Activated B cell treated with CpG ODN at 0.5 μM for 24 hours (primary cell): ENCODE measurements at places on chromosomes 2 and 18. TPM values are rescaled to one million over a fixed set of nuclear protein-coding genes. Genes with fewer than 3 reads are reported as not detected.

The LHCGR gene
- not detected in 2 replicates for total RNA-seq

GRCh38 chr2:204108330-204108751 lies 171.8 kb downstream of the ICOS start:
- DNase-seq = no peak

GRCh38 chr18:36160959-36161371 lies 26.3 kb upstream of the MOCOS start:
- DNase-seq = no peak

DNA sequence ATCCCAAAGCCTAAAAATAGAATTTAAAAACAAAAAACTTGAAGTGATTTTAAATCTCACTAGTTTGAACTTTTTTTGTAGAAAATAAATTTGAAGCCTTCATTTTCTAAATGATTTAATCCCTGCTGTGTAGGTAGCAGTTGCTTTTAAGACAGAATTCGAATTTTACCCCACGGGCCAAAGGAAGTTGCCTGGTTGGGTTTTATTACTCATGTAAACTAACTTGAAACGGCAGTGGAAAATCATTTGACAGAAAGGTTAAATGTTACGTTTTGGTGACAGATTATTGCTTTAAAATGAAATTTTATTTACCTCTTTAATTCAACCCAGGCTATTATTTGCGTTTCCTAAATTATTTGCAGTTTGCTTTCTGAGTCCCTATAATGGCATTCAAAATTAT lies 2.0 kb downstream of the MAPRE2 start:
- DNase-seq = no peak

GRCh38 chr2:196256585-196256984 lies 85.2 kb upstream of the STK17B start:
- no peak for DNase-seq

- DNase-seq = no peak
Observed at GRCh38 chr2:1632002-1632348, 112.3 kb downstream of the PXDN start.

The GCC2 gene
- 44.0 and 53.8 TPM in 2 replicates for total RNA-seq

The FOXI3 gene
- not detected in 2 replicates for total RNA-seq

- DNase-seq = no peak
Observed at GRCh38 chr2:199606193-199606780, 148.5 kb upstream of the SATB2 start.

The C2orf81 gene
- 3.9 and 5.5 TPM in 2 replicates for total RNA-seq

DNA sequence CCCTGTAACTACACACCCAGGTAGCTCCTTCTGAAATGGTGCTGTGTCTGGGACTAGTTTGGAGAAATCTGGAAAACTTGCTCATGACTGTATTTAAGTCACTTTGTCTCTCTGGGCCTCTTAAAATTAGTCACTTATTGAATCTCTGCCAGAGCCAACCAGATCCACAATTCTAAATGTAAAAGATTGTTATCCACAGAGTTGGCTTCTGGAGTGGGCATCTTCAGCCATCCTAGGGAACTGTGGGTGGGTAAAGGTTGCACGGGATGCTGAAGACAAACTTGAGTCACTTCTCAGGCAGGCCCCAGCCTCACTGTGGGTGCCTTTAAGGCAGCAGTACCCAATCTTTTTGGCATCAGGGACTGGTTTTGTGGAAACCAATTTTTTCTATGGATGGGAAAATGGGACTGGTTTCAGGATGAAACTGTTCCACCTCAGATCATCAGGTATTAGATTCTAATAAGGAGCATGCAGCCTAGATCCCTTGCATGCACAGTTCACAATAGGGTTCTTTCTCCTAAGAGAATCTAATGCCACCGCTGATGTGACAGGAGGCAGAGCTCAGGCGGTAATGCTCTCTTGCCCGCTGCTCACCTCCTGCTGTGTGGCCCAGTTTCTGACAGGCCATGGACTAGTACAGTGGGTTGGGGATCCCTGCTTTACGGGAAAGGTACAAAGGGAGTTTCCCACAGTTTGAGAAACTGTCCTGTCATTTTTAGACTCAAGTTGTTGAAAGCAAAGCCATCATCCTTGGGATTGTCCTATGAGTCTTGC lies 98.3 kb upstream of the SPRED2 start:
- no peak for DNase-seq

The DES gene
- not detected in 2 replicates for total RNA-seq

DNA sequence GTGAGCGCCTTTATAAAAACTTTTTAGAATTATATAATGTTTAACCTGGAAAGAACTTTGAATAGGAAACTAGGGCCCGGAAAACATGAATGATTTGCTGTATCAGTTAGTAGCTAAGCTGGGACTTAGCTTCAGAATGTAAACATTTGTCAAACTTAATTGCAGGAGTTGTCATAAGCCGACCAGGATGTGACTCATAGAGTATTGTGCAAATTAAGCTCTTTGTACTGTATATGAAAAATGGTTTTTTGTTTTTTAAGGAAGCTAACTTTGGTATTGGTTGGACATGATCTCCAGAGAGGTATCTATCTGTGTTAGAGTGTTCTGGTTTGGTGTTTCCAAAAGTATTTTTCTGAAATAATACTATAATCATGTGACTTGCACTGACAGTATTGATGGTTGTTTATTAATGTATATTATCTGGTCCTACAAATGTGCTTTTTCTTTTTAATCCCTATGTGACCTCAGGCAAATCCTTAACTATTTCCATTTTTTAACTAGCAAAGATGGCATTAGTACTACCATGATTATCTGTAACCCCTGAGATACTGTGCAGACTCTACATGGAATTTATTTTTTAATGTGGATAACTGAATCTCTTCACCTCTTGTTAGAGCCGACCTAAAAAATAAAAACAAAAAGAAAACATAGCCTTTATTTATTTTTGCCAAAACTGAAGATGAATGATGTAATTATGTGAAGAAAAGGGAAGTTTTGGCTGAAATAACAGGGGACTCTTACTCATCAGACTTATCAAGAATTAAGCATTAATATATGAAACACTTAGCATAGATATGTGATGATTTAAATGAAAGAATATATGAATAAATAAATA lies 11.7 kb downstream of the YIPF4 start:
- DNase-seq = no peak

- DNase-seq = no peak
Observed at GRCh38 chr2:120990451-120990871, 254.8 kb downstream of the GLI2 start.

The FOSL2 gene
- 2.7 and 3.8 TPM in 2 replicates for total RNA-seq
